NCI-H1436 treated with DMSO at 0.1 percent for 48 hours (cell line): ENCODE measurements at places on chromosomes 6 and 20.

DNA sequence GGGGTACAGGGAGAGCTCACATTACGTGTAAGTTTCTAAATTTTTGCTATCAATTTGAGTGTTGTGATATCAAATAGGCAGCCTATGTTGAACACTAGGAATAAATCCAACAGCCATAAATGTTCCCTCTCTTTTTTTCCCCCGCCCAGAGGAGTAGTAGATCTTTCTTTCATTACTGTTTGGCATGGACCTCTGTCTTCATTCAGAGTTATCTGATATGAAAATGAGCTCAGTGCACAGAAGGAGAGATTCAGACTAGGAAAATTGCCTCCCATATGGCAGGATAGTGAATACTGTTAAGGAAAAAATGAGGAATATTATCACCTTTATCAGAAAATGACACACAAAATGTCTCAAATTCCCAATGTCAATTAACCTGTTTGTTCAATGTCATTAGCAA lies 110.0 kb upstream of the EYS start:
- no peak for DNase-seq

DNA sequence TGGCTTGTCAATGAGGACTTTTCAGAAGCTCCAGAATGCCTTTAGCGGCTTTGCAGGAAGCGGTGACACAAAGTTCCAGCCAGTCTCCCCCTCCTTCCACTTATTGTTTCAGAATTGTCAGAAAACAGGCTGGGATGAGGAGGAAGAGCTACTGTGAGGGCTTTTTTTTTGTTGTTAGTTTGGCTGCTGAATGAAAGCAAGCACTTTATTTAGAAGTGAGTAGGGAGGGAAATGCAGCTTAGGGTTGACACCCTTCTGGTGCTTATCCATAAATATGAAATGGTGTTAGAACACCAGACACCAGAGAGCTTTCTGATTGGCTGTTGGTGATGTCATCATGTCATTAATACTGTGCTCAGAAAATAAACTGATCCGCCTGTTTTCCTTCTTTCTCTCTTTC lies 251.5 kb downstream of the SOX4 start:
- DNase-seq, result no peak

DNA sequence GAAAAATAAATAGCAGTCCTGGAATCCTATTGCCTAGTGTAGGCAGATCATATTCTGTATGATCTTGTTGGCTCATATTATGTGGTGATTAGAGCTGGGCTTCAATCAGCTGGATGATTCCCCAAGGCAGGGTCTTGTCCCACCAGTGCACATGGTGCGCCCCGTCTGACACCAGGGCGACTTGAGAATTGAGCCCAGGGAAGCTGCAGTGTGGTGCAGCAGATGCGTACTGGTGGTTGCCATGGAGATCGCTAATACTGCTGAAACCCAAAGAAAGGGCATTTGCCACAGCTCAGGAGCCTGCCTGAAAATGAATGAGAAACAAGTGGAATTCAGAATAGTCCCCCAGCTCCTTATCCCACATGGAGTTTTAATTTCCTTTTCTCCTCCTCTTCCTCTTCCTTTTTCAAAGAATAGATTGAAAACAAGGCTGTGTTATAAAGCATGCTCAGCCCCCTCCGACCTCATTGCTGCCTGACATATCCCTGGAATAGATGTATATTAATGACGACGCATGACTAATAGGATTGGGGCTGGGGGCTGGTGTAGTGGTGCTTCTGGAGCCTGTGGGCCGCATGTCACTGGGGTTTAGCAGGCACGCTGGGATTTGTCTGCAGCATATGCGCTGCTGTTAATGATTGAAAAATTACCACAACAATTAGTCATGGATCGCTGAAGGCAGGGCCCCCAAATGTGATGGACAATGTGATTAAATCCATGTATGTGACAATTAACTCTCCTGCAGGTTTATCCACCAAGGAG lies 210.5 kb downstream of the FARS2 start:
- DNase-seq, result no peak

GRCh38 chr6:34084591-34085290 lies 61.1 kb downstream of the GRM4 start:
- DNase-seq, result no peak

GRCh38 chr6:1622851-1623768 lies 13.4 kb downstream of the FOXC1 start:
- DNase-seq, result no peak

DNA sequence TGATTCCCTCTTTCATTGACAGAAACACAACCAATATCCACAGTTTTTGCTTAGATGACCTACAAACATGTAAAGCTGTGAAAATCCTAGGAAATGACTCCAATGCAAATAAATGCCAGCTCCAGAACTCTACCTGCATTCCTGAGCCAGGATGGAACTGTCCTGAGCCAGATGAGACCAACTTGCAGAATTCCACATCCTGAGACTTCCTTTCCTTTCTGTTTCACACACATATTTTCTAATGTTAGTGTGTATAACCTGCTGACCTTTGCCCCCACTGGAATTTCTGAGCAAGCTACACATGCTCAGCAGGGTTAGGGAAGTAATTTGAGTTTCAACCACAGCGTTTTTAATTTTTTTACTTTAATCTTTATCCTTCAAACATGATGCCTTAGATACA lies 69.6 kb upstream of the ADGRF1 start:
- DNase-seq, result no peak

- DNase-seq, result no peak
These were observed 44.7 kb downstream of the RSPH3 start for GRCh38 chr6:158955255-158955654.

GRCh38 chr20:6740096-6740495 lies 27.4 kb upstream of the BMP2 start:
- DNase-seq, result no peak

- DNase-seq, result no peak
These were observed 560 bp downstream of the YTHDF1 start for GRCh38 chr20:63215101-63216040.

- no peak for DNase-seq
These were observed 278.2 kb upstream of the PRDM1 start for GRCh38 chr6:105807905-105808304.

- no peak for DNase-seq
These were observed 266.0 kb downstream of the TSHZ2 start for GRCh38 chr20:53238121-53238660.

DNA sequence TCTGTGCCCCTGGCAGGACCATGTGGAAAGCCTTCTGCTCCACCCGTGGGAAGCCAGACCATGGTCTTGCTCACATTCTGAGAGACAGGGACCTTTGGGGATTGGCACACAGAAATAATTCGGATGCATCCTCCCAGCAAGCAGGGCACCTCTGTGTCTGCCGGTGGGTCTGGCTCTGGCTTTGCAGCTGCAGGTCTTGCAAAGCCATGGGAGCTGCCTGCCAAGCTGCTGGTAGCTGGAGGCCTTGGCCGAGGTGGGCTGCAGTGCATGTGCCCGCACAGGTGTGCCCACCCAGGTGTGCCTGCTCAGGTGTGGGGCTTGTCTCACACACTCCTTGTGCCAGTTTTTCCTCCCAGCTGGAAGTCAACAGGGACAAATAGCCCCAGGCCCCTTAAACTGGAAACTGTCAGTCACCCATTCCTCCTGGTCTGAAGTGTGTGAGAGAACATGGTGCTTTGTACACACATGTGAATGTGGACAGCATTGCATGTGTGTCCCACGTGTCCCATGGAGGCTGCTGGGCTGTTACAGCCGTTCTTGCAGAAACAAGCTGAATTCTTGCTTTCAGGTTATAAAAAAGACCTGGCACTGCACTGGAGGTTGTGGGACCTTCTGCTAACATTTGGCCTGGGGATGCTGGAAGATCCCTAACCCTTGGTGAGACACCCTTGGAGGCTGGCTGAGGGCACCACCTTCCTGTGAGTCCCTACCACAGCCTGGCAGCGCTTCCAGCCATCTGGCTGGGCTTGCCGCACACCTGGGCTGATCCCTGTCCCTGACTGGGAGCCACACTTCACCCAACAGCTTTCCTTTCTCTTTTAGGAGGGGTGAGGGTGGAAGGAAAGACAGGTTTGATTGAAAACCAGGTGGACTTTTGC lies 54.9 kb upstream of the SMOC2 start:
- no peak for DNase-seq

DNA sequence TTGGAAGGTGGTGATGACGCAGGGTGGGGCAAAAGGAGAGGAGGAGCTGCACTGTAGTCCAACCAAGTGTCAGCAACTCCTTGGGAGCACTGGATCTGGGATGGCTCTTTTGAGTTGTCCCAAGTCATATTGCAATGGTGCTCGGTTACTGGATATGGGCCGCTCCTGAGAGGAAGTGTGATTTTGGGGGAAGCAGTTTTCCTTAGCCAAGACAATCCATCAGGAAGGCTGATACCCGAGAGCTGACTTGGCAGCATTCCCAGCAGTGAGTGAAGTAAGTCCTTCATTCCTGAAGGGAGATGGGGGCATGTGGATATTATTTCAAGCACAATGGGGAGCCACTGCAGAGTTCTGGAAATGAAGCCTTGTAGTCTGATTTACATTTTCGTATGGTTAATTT lies 354.1 kb downstream of the RFPL4B start:
- no peak for DNase-seq

DNA sequence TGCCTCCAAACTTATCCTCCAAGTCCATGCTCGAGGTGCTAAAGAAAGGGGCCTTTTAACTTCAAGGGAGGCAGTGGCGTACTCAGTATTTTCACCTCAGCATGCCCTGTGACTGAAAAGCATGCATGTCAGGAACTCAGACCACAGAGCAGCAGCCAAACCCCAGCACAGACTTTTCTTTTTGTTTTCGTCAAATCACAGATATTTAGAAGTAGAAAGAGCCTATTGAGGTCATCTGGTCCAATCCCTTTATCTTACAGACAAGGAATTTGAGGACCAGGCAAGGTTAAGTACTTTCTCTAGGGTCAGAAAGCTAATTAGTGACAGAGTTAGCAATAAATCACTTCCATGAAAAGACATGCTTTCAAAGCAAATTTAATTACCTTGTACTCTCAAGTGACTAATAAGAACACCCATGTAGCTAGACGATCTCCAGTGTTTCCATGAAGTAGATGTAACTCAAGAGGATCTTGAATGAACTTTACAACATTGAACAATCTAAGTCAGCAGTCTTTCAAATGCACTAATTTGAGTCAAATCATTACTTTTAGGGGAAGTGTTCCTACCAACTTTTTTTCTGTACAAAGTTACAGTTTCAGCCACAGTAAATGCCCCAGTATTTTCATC lies 35.9 kb downstream of the MOXD1 start:
- DNase-seq, result no peak

DNA sequence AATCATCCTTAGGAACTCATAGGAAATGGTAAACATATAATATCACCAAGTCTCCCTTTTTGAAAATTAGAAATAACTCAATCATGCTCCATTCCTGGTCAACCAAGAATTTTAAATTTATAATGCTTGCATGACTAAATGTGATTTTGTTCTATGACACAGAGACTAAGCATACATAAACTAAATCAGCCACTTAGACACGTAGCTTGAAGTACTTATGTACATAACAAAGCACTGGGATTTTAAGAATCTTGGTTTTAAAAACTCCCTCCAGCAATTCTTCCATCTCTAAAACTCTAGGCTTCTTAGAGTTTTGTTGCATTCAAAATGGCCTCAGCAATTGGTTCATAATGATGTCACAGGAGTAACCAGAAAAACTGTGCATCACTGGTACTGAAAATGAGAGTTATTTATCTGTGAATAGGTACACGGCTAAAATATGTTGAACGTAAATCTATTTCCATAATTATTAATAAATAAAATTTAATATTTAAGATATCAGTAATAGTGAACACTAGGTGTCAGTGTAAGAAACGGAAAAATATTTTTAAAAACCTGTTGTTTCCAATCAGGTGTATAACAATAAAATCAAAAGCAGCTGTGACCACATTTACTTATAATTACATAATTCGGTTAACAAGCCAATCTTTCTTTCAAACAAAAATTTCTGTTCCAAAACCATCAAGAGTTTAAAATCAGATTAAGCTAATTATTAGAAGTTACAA lies 241.6 kb upstream of the RUNX2 start:
- no peak for DNase-seq

GRCh38 chr20:50920997-50921396 lies 10.2 kb downstream of the ADNP start:
- DNase-seq, result no peak

- DNase-seq, result no peak
These were observed 264.7 kb downstream of the TAF4 start for GRCh38 chr20:61801065-61801360.

- no peak for DNase-seq
These were observed 496 bp upstream of the BEND3 start for GRCh38 chr6:107115695-107116327.

DNA sequence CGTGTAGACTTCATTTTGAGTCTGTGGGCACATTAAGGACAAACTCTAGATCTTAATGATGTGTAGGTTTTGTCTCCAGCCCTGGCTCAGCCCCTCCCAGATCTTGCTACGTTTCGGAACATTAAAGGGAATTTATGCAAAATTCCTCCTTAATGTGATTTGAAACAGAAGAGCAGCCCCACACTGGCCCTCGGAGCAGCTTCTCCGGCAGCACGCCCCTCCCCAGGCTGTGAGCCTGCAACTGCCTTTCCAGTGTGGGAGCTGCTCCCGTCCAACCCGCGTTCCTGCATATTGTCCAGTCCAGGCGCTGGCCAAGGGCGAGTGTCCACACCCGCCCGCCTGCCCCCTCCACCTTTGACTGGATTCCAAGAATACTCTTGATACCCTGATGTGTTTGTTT lies 257.2 kb downstream of the TAF4 start:
- DNase-seq, result no peak

DNA sequence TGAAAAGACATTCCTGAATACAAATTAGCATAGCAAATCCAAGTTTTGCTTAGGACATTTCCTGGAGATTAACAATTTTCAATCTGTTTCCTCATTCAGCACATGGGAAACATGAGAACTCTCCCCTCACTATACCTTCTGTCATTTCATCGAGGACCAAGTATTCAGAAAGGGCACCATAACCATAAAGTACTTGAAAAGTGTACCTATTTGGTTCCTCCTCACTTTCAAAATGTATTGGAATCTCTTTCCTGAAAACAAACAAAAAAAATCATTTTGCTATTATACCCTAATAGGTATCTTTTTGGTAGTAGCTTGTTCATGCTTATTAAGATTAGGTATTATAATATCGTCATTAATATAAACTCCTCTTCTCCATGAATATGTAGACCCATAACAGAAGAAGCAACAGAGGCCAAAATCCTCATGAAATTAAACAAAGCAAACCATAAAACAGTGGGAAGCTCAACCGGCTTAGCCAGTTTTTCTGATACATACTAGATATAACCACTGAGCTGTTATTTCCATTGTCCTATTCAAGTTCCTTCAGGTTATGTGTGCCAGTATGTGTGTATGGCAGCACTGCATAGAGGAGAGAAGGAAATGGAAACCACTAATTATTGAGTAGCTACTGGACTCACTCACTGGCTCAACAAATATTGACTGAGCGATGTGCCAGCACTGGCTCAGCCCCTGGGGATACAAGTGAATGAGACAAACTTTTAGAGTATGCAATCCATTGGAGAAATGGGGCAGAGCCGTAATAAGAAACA lies 274.0 kb downstream of the MAFB start:
- no peak for DNase-seq

- no peak for DNase-seq
These were observed 213.7 kb upstream of the SGK1 start for GRCh38 chr6:134531611-134532010.

DNA sequence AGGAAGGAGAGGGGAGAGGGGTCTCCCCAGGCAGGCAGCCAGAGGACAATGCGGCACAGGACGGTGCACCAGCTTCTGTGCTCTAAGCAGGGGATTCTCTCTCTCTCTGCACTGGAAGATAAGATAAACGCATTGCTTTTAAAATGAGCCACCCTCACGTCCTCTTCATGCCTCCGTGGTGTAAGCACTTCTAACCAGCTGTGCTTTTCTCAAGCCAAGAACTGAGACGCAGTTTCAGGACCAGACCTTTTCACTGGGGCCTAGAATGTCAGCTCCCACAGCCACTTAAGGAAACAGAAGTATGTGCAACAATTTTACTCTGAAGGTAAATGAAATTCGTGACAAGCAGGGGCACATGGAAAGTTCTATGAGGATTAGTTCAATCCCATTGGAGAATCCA lies 82.4 kb downstream of the PSMB1 start:
- DNase-seq, result no peak
